Activated T-cell treated with anti-CD3 and anti-CD28 coated beads, Interleukin-2, amount 50 U/mL, for 48 hours (primary cell): ENCODE measurements at places on chromosomes 1 and 21.

DNA sequence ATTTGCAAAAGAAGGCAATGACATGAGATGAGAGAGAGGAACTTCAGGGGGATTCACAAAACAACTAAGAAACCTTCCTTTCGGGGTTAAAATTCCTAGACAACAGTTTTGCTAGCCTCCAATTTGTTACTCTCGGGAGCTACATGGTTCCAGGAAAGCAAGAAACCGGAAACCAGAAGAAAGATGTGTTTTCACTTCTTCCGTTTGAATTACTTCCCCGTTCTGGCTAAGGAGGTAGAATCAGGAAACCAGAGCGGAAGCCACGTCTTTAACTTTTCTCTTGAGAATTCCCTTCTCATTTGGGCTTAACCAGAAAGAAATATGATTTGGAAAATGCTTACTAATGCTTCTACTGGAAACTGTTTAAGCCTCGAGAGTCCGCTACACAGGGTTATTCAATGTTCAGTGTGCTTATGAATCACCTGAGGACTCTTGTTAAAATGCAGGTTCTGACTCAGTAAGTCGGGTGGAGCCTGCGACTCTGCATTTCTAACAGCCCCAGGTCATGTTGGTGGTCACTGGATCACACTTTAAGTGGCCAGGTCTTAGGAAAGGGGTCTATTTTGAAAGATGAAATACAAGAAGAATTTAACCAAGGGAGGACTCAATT is 43.5 kb upstream of the MCOLN3 start:
- DNase-seq: peak; percentile 25

- DNase-seq: no peak
Measured at GRCh38 chr1:53747841-53748240, 8.9 kb upstream of the GLIS1 start.

- no peak for DNase-seq
Measured at GRCh38 chr21:45977396-45977795, 4.2 kb upstream of the COL6A1 start.

GRCh38 chr1:218556016-218556415 is 210.9 kb downstream of the TGFB2 start:
- no peak for DNase-seq
